Iris pigment epithelial cell (primary cell): ENCODE measurements at places on chromosomes 4 and X.
A peak's percentile ranks its signal among the peaks of the same experiment; 100 is the strongest.

- DNase-seq, result no peak
Observed at GRCh38 chr4:19074036-19074435, 1052.5 kb upstream of the LCORL start.

- DNase-seq, result no peak
Observed at GRCh38 chr4:39626261-39626660, 12.4 kb downstream of the SMIM14 start.

- peak; percentile 83 for DNase-seq
Observed at GRCh38 chr4:24770032-24770584, 25.3 kb upstream of the SOD3 start.

- DNase-seq, result peak; percentile 67
Observed at GRCh38 chrX:21946925-21947641, 6.6 kb downstream of the SMS start.

- DNase-seq, result no peak
Observed at GRCh38 chr4:6733358-6734164, 17.6 kb downstream of the BLOC1S4 start.

GRCh38 chr4:150625033-150625432 lies 43.1 kb downstream of the MAB21L2 start:
- DNase-seq, result no peak

GRCh38 chr4:176441594-176441993 lies 121.8 kb downstream of the SPCS3 start:
- no peak for DNase-seq

- peak; percentile 89 for DNase-seq
Observed at GRCh38 chr4:60724623-60725022, 475.5 kb upstream of the ADGRL3 start.

GRCh38 chrX:68936608-68937007 lies 107.8 kb downstream of the EFNB1 start:
- peak; percentile 90 for DNase-seq

- DNase-seq, result peak; percentile 13
Observed at GRCh38 chr4:152265149-152265621, 270.7 kb downstream of the FBXW7 start.

DNA sequence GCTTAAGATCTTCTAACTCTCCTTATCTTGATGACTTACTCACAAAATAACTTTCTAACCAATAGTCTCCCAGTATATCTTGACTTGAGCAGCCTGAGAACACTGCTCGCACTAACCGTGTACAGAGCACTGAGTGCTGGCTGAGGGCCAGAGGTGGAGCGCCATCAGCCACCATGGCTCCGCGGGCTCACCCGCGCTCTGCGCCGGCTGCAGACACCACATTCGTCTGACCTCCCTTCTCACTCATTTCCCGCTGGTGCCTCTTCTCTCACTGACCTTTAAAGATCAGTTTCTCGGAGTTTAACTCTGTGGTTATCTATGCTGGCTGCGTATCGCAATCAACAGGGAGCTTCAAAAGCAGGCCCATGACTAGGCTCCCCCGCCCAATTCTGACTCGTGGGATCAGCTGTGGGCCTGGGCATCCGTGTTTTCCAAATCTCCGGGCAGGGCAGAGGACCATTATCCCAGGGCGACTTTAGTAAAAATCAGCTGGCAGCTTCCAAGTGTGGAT lies 78.6 kb downstream of the HAUS3 start:
- DNase-seq, result no peak

DNA sequence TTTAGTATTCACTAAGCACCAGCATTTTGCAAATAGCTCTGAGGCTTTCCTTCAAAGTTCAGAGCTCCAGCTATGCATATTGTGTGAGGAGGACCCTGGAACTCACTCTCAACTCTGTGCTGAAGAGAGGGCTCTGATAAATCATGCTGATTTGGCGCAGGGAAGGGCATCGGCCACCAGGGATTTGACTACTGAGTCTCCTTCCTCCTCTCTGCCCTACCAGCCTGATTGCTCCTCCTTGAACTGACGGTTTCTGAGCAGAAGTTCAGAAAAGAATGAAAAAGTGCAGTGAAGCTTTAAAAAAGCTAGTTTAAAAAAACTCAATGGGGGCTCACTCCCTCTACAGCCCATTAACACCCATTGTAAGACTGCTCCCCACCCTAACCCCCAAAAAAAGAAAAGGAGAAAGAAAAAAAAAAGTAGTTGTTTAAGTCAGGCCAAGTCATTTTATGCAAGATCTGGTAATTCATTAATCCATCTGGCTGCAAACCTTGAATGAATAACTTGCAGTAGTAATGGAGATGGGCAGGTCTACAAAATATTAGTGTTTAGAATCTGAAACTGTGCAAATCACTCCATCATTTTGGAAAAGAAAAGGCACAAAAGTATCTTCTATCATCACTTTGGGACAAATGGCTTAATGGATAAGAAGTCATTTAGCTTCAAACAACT lies 13.3 kb downstream of the PPARGC1A start:
- DNase-seq, result no peak

- no peak for DNase-seq
Observed at GRCh38 chr4:179755322-179755721, 2313.1 kb upstream of the AGA start.

DNA sequence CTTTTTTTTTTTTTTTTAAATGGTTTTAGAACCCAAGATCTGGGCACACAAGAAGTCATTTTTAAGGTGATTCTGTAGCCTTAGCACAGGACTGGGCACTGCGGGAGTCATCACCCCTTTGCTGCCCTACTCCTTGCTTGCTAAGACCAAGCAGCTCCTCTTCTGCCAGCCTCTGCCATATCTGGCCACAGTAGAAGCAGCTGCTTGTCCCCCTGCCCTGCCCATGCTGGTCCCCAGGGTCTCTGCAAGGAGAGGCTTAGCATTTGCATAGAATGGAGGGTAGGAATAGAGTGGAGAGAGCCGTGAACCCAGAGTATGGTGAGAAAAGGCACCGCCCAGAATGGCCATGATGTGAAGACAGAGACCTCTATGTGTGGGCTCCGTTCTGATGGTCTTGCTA lies 109.3 kb downstream of the ADRA2C start:
- DNase-seq, result no peak

DNA sequence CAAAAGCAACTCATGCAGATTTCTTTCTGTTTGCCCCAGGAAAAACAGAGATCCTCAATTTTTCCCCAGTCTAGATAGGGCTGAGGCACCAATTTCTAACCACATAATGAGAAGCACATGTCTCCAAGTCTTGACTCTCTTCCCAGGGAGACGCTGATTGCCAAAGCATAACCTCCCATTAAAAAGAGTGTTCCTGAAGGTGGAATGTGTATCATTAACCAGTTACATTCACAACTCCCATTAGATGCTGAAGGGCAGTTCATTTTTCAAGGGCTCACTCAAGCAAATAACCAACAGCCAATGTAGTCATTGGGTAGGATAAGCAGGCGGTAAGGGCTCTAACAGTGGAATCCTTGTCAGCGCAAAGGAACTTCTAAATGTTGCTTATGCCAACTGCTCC lies 27.5 kb downstream of the TMEM47 start:
- no peak for DNase-seq
